ENCODE measurements at places on chromosomes 3 and 15. TPM values are rescaled to one million over a fixed set of nuclear protein-coding genes. Genes with fewer than 3 reads are reported as not detected.

Gene IQCF5
- total RNA-seq, result not detected

Gene ATP13A4
- 0.33 TPM for total RNA-seq

Gene HESX1
- 1.2 TPM for total RNA-seq

Gene SLC38A3
- total RNA-seq, result not detected

Gene FILIP1L
- total RNA-seq, result 19.5 TPM

Gene MEGF11
- total RNA-seq, result not detected

Gene SLC26A6
- total RNA-seq, result 16.9 TPM

Gene RASGRP1
- under 0.01 TPM for total RNA-seq

Gene TKT
- 680 TPM for total RNA-seq

Gene AGBL1
- not detected for total RNA-seq

Gene GHRL
- total RNA-seq, result not detected

Gene SYNPR
- total RNA-seq, result not detected

Gene KBTBD8
- 1.3 TPM for total RNA-seq

Gene CPLX3
- total RNA-seq, result not detected

Gene MEIS2
- total RNA-seq, result 51.1 TPM

Gene FBXL22
- total RNA-seq, result 0.15 TPM

Gene SLC9C1
- not detected for total RNA-seq

Gene CLEC3B
- total RNA-seq, result 12.1 TPM

Gene PAK6
- under 0.01 TPM for total RNA-seq

Gene TMEM212
- total RNA-seq, result not detected

Gene POMGNT2
- 32.4 TPM for total RNA-seq

Gene ACP3
- 0.99 TPM for total RNA-seq

Gene U2SURP
- total RNA-seq, result 33.6 TPM

Gene TF
- total RNA-seq, result 0.17 TPM

Gene TM4SF1
- total RNA-seq, result 140 TPM

Gene NOX5
- total RNA-seq, result 0.83 TPM

Gene SLC27A2
- total RNA-seq, result not detected

Gene CELSR3
- 3.5 TPM for total RNA-seq

Gene PRTG
- total RNA-seq, result 1.7 TPM

Gene PARP14
- total RNA-seq, result 63.0 TPM
